Osteoblast (primary cell): ENCODE measurements at places on chromosomes 5 and 9. TPM values are rescaled to one million over a fixed set of nuclear protein-coding genes. Genes with fewer than 3 reads are reported as not detected.

Gene CFAP157
- total RNA-seq = not detected in 2 replicates

Gene CRB2
- total RNA-seq = not detected in 2 replicates

- no peak overlapping the region for H3K4me3 ChIP-seq
- peak overlapping the region; percentile 80 for H3K27ac ChIP-seq
- peaks cover 32% of the 10 kb centered on the region for H3K4me1 ChIP-seq
These were observed 162.5 kb upstream of the GAS1 start for GRCh38 chr9:87109851-87110250.

Gene PCDHB12
- total RNA-seq = 0.59 and 0.72 TPM in 2 replicates

DNA sequence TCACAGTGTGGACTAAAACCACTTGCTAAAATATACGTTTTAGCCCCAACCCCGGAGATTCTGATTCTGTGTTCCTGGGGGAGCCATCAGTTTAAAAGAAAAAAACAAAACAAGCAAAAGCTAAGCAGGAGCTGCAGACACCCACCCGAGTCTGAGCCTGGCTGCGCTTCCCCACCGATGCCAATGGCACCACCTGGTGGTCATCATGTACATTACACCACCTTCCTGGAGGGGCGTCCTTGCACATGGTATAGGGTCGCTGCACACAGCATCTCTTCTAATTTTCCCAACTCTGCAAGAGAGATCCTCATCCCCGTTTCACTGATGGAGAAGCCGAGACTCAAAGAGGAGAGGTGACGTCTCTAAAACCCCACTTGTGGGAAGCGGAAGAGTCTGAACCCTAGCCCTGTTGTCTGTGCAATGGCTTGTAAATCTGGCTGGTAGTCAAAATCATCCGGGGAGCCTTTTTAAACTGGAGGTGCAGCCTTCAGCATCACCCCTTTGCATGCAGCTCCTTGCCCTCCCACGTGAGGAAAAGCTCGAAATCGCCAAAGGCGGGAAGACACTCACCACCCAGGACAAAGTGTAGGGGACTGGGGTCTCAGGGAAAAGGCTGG lies 23.1 kb upstream of the CNOT6 start:
- H3K27ac ChIP-seq = no peak overlapping the region
- H3K4me1 ChIP-seq = no peaks in the 10 kb centered on the region
- H3K36me3 ChIP-seq = no peaks in the 10 kb centered on the region
- no peak overlapping the region for H3K4me3 ChIP-seq
- peak; percentile 97 for DNase-seq

- no peak overlapping the region for H3K4me3 ChIP-seq
- H3K27ac ChIP-seq = no peak overlapping the region
- H3K27me3 ChIP-seq = no peaks in the 10 kb centered on the region
- H3K4me1 ChIP-seq = peaks cover 7% of the 10 kb centered on the region
These were observed 144.8 kb downstream of the NR3C1 start for GRCh38 chr5:143258559-143259253.

DNA sequence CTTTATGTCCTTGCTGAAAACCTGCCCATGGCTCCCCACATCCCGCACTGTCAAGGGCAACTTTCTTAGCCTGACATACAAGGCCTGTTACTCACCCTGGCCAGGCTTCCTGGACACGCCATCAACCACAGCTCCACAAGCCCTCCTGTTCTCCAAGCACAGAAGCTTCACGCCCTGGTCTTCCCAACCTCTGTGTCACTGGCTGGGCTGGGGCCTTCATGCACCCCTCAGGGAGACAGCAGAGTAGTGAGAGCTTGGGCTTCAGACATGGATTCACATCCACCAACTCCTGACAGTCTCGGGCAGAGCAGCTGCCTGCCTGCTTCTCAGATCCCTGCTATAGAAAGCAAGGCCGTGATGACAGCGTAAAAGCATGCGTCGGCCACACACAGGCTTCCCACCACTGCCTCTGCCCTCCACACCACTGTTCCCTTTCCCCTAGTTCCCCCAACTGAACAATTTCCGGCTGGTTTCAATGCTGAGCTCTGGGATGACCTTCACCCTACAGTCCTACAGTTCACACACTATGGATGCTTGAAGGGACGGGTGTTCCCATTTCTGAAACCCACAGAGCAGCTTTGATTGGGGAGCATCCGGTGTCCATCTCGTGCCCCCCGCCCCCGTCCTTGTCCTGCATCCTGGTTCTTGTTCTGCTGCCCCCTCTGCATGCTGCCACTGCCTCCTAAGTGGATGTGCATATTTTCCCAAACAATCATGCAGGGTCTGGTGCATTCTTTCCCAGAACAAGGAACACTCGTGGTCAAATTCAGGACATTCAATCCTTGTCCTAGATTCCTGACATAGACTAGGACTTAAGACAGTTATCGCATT lies 33.4 kb upstream of the ADAMTS2 start:
- H3K27me3 ChIP-seq = no peaks in the 10 kb centered on the region
- H3K27ac ChIP-seq = peak overlapping the region; percentile 97
- H3K36me3 ChIP-seq = no peaks in the 10 kb centered on the region
- H3K4me1 ChIP-seq = peaks cover 30% of the 10 kb centered on the region
- peak overlapping the region; percentile 48 for H3K4me3 ChIP-seq
